Spinal cord (tissue), 10 donors: ENCODE measurements at places on chromosomes 1 and 21. TPM values are rescaled to one million over a fixed set of nuclear protein-coding genes. Genes with fewer than 3 reads are reported as not detected.

DNA sequence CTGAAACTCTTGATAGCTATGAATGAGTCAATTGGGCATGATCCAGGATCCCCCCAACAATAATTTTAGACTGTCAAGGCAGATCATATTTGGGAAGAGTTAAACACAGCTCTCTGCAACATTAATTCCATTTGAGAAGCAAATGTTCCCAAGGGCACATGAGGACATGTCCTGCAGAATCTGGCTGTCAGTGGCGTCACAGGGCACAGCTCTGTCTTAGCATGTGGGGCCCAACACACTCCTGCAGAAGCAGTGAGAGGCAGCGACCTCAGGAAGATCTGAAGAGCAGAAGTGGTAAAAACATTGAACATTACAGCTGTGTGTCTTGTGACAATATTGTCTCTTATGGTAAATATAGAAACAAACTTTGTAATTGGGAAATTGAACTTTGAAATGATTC lies 197.1 kb upstream of the PBX1 start:
- no peak for DNase-seq

DNA sequence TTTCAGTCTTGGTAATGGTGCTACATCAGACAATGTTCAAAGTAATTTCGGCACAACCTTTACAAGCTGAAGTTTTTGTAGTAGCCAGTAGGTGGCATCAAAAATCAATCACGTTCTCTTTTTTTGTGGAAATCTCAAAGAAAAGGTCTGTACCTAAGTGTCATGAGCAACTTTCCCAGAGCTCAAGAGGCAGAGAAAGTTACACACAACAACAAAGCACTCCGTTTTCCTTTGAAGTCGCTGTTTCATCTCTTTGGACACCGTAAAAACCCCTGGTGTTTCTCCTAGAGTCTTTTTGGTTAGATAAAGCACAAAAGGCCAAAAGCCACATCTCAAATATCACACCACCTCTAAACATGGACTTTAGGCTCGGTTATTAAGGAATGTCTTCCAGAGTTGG lies 131.6 kb downstream of the LHX8 start:
- DNase-seq: no peak

- DNase-seq: no peak
These were observed at the start of gene PRDX6 for GRCh38 chr1:173477286-173478093. TSS of gene PRDX6 (plus strand) at chr1:173477335. CDS start at chr1:173477398, 63 bp downstream.

The GPATCH3 gene
- 14.8 TPM for polyA plus RNA-seq

The LY9 gene
- 0.15 TPM for polyA plus RNA-seq
